Cardiac muscle cell (in vitro differentiated cells and primary cell): ENCODE measurements at places on chromosomes 3 and 15. TPM values are rescaled to one million over a fixed set of nuclear protein-coding genes. Genes with fewer than 3 reads are reported as not detected.
A peak's percentile ranks its signal among the peaks of the same experiment; 100 is the strongest.

Gene CHL1
- total RNA-seq = 0.24 TPM in 1 of 2 replicates, not detected in the other

DNA sequence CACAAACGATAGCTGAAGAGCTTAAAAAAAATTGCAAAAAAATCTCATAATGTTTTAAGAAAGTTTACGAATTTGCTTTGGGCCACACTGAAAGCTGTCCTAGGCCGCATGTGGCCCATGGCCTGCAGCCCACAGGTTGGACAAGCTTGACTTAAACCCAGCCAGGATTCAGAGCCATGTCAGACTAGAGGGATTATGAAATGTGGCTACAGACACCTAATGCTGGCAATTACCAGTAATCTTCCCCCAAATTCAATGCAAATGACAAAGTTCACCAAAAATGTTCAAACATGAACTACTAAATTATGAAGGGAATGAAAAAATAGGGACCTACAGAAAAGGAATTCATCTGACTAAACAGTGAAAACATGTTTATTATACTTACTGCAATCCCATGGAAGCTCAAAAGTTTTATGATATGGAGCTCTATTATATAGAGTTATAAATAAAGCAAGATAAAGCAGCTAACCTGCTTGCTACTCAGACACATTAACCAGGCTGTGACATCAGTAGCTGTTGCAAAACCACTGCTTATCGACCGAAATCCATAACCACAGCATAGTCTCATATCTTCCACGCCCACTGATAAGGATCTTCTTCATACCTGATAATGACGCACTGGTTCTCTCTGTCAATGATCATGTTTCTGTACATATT lies 49.2 kb downstream of the LDHAL6B start:
- H3K27ac ChIP-seq = no peak overlapping the region
- no peak for DNase-seq
- H3K27me3 ChIP-seq = no peaks in the 10 kb centered on the region
- no peaks in the 10 kb centered on the region for H3K4me1 ChIP-seq
- no peaks in the 10 kb centered on the region for H3K36me3 ChIP-seq

Gene NANOGP8
- total RNA-seq = not detected in 2 replicates

GRCh38 chr15:31867536-31868442 lies 162.5 kb upstream of the CHRNA7 start:
- H3K27ac ChIP-seq = no peak overlapping the region
- peaks cover 18% of the 10 kb centered on the region for H3K27me3 ChIP-seq
- no peaks in the 10 kb centered on the region for H3K36me3 ChIP-seq
- no peak overlapping the region for H3K4me3 ChIP-seq

GRCh38 chr3:128405554-128406277 lies 61.0 kb downstream of the DNAJB8 start:
- no peaks in the 10 kb centered on the region for H3K27me3 ChIP-seq
- H3K27ac ChIP-seq = no peak overlapping the region
- H3K4me1 ChIP-seq = peaks cover 26% of the 10 kb centered on the region
- DNase-seq = no peak

Gene P2RY1
- 4.6 and 4.8 TPM in 2 replicates for total RNA-seq

GRCh38 chr3:178117641-178118040 lies 418.6 kb upstream of the KCNMB2 start:
- no peaks in the 10 kb centered on the region for H3K27me3 ChIP-seq
- H3K27ac ChIP-seq = no peak overlapping the region
- DNase-seq = no peak
- no peaks in the 10 kb centered on the region for H3K36me3 ChIP-seq

GRCh38 chr3:157109267-157110141 lies 50.4 kb downstream of the CCNL1 start:
- peaks cover 85% of the 10 kb centered on the region for H3K4me1 ChIP-seq
- no peaks in the 10 kb centered on the region for H3K27me3 ChIP-seq
- peak; percentile 72 for DNase-seq
- H3K36me3 ChIP-seq = no peaks in the 10 kb centered on the region
- no peak overlapping the region for H3K4me3 ChIP-seq
